Esophagus squamous epithelium (tissue), 5 donors: ENCODE measurements at places on chromosomes 4 and X.

GRCh38 chrX:103613362-103613890 is 5.7 kb downstream of the TCEAL3 start:
- no peak overlapping the region for H3K27ac ChIP-seq
- no peaks in the 10 kb centered on the region for H3K36me3 ChIP-seq
- DNase-seq, result no peak
- H3K4me3 ChIP-seq, result no peak overlapping the region
- no peaks in the 10 kb centered on the region for H3K4me1 ChIP-seq

GRCh38 chrX:110665223-110666002 is 130.2 kb downstream of the CHRDL1 start:
- no peak for DNase-seq
- no peak overlapping the region for H3K4me3 ChIP-seq
- no peaks in the 10 kb centered on the region for H3K4me1 ChIP-seq
- no peaks in the 10 kb centered on the region for H3K36me3 ChIP-seq
- H3K27me3 ChIP-seq, result no peaks in the 10 kb centered on the region

- DNase-seq, result no peak
- no peak overlapping the region for H3K27ac ChIP-seq
- H3K4me3 ChIP-seq, result no peak overlapping the region
- no peaks in the 10 kb centered on the region for H3K36me3 ChIP-seq
Measured at GRCh38 chr4:151600432-151600831, 160.4 kb downstream of the GATB start.

- H3K4me3 ChIP-seq, result no peak overlapping the region
- no peak overlapping the region for H3K27ac ChIP-seq
- H3K27me3 ChIP-seq, result no peaks in the 10 kb centered on the region
- DNase-seq, result no peak
- H3K4me1 ChIP-seq, result no peaks in the 10 kb centered on the region
Measured at GRCh38 chr4:48247142-48247877, 22.3 kb downstream of the TEC start.

DNA sequence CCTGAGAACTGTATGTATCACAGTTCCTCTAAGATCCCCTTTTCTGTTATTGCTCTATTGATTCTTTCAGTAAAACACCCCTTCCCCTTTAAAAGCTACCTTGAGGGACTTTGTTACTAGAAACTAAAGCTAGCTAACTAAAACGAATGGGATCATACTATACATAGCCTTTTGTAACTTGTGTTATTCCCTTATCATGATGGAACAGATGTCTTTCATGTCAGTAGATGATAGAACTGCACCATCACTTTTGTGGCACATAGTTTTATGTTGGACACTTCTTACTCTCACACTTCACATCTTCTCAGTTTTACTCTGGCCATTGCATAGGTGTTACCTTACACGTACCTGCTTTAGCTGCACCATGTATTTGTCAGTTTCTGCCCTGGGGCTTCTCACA is 46.6 kb upstream of the PGRMC2 start:
- no peak overlapping the region for H3K4me3 ChIP-seq
- no peaks in the 10 kb centered on the region for H3K27me3 ChIP-seq
- no peak overlapping the region for H3K27ac ChIP-seq
- no peaks in the 10 kb centered on the region for H3K4me1 ChIP-seq
- H3K36me3 ChIP-seq, result no peaks in the 10 kb centered on the region
- DNase-seq, result no peak

GRCh38 chrX:130874751-130875150 is 28.3 kb downstream of the ENOX2 start:
- no peak for DNase-seq
- H3K4me1 ChIP-seq, result no peaks in the 10 kb centered on the region
- no peaks in the 10 kb centered on the region for H3K36me3 ChIP-seq

- no peaks in the 10 kb centered on the region for H3K27me3 ChIP-seq
- no peak overlapping the region for H3K27ac ChIP-seq
- no peaks in the 10 kb centered on the region for H3K36me3 ChIP-seq
- no peaks in the 10 kb centered on the region for H3K4me1 ChIP-seq
- no peak for DNase-seq
Measured at GRCh38 chr4:89400287-89401035, 92.9 kb upstream of the GPRIN3 start.

DNA sequence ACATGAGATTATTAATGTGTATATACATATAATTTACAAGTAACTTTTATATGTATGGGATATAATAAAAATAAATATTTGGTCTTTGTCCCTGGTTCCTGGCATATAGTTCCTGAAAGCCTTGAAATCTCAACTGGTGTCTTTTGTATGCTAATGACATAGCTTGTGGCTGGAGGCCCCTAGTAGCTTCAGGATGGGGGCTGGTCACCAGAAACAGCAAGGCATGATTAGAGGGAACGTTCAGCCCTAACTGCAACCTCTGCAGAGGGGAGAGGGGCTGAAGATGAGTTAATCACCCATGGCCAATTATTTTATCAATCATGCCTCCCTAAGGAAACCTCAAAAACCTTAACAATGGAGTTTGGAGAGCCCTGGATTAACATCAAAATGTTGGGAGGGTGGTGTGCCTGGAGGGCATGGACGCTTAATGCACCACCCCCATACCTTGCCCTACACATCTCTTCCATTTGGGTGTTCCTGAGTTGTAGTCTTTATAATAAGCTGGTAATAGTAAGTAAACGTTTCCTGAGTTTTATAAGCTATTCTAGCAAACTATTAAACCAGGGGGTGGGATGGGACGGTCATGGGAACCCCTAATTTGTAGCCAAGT is 21.3 kb downstream of the PIN4 start:
- no peak for DNase-seq
- no peak overlapping the region for H3K27ac ChIP-seq
- H3K36me3 ChIP-seq, result no peaks in the 10 kb centered on the region
- H3K4me3 ChIP-seq, result no peak overlapping the region

- peak overlapping the region; percentile 70 for H3K27ac ChIP-seq
- no peak for DNase-seq
- no peaks in the 10 kb centered on the region for H3K27me3 ChIP-seq
- no peaks in the 10 kb centered on the region for H3K36me3 ChIP-seq
- no peaks in the 10 kb centered on the region for H3K4me1 ChIP-seq
Measured at GRCh38 chrX:16946971-16947562, 609 bp downstream of the REPS2 start.

DNA sequence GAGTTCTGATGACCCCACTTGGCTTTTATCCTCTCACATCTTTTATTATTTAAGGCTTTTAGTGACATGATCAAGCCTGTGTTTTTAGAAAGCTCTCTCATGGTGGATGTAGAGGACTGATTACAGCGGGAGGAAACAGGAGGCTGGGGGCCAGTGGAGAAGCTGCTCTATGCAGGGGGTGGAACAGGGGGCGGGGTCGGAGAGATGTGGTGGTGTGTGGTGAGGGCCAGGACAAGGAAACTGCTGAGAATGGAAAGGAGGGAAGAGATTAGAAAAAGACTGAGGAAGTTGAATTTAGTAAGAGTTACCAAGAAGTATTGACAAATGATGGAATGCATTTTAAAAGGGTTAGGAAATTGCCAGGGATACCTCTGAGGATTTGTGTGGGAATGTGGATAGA is 292.2 kb downstream of the ZIC3 start:
- no peak overlapping the region for H3K27ac ChIP-seq
- H3K36me3 ChIP-seq, result no peaks in the 10 kb centered on the region
- no peak for DNase-seq

DNA sequence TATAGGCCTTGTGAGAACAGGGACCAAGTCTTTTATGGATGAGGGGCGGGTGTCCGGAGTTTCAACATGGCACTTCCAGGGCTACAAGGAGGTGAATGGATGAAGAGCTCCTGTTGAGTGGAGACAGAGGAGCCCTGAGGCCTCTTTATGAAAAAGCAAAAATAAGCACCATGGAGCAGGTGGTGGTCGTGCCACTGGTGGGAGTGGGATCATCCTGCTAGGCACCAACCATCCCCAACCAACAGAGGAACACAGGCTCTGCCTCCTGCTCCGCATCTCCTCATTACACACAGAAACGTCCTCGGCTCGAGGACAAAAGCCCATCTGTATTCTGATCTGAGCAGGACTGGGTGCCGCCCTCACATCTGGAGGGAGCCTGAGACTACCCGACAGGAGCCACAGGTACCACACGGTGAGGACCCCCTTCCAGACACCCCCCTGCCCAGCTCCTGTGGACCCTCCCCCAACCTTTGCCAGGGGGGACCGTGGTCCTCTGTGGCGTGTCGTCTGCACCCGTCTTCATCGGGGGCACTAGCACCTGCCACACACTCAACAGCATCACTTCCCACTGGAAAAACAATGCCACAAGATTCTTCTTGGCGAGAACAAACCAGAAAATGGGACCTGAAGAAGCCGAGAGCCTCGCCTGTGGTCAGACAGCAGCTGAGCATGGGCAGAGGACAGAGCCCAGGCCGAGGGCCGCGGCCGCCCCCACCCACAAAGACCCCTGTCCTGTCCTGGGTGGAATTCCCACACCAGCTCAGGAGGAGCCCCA is 3.9 kb upstream of the PDE6B start:
- no peaks in the 10 kb centered on the region for H3K27me3 ChIP-seq
- no peak overlapping the region for H3K27ac ChIP-seq
- no peak overlapping the region for H3K4me3 ChIP-seq
- no peaks in the 10 kb centered on the region for H3K36me3 ChIP-seq
- DNase-seq, result no peak

DNA sequence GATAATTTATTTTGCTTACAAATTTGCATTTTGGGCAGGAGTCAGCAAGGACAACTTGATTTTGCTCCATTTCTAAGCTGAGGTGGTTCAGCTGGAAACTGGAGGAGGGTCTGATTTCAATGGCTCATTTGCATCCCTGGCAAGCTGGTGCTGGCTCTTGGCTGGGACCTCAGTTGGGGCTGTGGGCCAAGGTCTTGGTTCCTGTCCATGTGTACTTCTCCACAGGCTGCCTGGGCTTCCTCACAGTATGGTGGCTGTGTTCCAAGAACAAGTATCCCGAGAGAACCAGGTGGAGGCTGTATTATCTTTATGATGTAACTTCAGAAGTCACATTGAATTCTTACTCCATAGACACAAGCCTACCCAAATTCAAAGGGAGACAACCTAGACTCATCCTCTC is 77.0 kb upstream of the STX18 start:
- H3K36me3 ChIP-seq, result no peaks in the 10 kb centered on the region
- H3K4me1 ChIP-seq, result no peaks in the 10 kb centered on the region
- DNase-seq, result no peak
- H3K4me3 ChIP-seq, result no peak overlapping the region
- no peak overlapping the region for H3K27ac ChIP-seq
- no peaks in the 10 kb centered on the region for H3K27me3 ChIP-seq

DNA sequence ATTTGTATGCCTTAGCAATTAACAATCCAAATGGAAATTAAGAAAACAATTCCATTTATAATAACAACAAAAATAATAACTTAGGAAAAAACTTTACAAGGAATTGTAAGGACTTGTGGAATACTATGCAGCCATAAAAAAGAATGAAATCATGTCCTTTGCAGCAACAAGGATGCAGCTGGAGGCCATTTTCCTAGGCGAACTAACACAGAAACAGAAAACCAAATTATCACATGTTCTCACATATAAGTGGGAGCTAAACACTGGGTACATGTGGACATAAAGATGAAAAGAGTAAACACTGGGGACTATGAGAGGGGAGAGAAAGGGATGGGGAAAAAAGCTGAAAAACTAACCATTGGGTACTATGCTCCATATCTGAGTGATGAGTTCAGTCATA is 77.4 kb downstream of the WNK3 start:
- H3K36me3 ChIP-seq, result no peaks in the 10 kb centered on the region
- no peak for DNase-seq
- H3K27ac ChIP-seq, result no peak overlapping the region

GRCh38 chr4:137067735-137068134 is 464.6 kb downstream of the PCDH18 start:
- H3K4me1 ChIP-seq, result no peaks in the 10 kb centered on the region
- no peak overlapping the region for H3K27ac ChIP-seq
- DNase-seq, result no peak

DNA sequence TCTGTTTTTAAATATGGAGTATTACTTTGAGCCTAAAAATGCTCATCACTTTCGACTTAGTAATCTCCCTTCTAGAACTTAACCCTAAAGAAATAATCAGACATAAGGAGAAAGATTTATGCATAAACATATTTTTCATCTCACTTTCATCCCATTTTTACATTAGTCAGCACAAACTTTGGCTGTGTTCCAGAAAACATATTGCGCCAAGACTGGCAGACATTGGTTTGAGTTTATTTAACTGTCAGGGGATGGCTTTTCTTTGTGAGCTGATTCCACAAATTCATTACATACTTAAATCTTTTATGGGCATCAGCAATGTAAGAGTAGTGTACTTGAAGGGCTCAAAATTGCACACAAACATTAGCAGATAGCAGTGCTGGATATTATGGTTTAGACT is 23.7 kb downstream of the MAOA start:
- H3K4me3 ChIP-seq, result no peak overlapping the region
- no peaks in the 10 kb centered on the region for H3K27me3 ChIP-seq
- H3K36me3 ChIP-seq, result no peaks in the 10 kb centered on the region
- peak overlapping the region; percentile 39 for H3K27ac ChIP-seq
- no peaks in the 10 kb centered on the region for H3K4me1 ChIP-seq
- DNase-seq, result no peak

GRCh38 chr4:110087070-110087708 is 111.2 kb downstream of the ELOVL6 start:
- H3K36me3 ChIP-seq, result no peaks in the 10 kb centered on the region
- no peak for DNase-seq
- no peak overlapping the region for H3K27ac ChIP-seq
- no peak overlapping the region for H3K4me3 ChIP-seq
- H3K4me1 ChIP-seq, result peaks cover 28% of the 10 kb centered on the region

- no peaks in the 10 kb centered on the region for H3K36me3 ChIP-seq
- H3K27me3 ChIP-seq, result no peaks in the 10 kb centered on the region
- DNase-seq, result no peak
- no peak overlapping the region for H3K27ac ChIP-seq
- H3K4me1 ChIP-seq, result no peaks in the 10 kb centered on the region
Measured at GRCh38 chr4:40763228-40763716, 13.5 kb downstream of the NSUN7 start.
